ENCODE measurements at places on chromosomes 11 and 22.

DNA sequence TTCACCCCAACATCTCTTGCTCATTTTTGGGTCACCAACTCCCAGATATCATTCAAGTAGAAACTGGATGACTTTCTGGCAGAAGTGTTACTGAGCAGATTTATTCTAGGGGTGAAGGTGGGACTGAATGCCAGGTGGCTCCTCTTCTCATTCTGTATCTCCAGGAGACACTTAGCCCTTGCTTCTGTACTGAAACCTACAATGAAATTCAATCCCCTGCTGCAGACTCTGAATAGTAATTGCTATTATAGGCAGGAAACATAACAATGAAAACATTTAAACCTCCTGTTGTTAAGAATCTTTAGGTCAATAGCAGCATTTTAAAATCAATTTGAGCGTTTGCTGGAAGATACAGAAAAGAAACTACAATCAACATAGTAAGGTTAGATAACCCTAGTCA lies 879.4 kb upstream of the TENM4 start:
- DNase-seq, result no peak

DNA sequence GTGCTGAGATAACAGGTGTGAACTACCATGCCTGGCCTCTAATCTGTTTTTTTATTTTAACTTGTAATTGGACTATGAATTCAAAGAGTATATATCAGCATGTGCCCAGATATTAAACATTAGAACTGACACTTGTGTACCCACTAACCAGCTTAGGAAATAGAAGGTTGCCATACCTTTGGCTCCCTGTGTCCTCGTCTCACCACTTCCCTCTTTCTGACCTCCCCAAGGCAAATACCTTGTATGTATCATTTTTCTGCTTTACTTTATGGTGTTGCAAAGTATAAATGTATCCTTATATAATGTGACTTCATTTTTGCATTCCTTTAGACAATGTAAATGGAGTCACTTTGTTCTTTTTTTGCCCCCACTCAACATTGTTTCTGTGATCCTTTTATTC lies 9.1 kb downstream of the PPP6R3 start:
- DNase-seq, result no peak

- peak; percentile 91 for DNase-seq
Observed at GRCh38 chr11:77047007-77047927, 13.1 kb downstream of the B3GNT6 start.

- DNase-seq, result peak; percentile 45
Observed at GRCh38 chr11:56659755-56660154, 3.7 kb upstream of the OR5AR1 start.

DNA sequence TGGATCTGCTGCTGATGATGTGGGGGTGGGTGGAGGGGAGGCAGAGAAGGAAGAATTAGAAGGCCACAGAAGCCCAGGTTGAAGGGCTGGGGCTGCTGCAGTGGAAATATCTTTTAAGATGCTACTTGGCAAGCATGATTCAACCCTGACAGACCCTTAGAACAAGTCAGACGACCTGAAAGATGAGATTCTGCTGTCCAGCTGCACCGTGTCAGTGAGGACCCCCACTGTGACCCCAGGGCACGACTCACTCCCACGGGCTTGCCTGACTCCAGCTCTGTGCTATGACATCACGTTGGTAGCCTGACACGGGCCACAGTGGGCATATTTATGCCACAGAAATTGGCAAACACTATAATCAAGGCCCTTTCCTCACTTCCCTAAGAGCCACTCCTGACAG lies 36.0 kb downstream of the LRFN4 start:
- no peak for DNase-seq

Measured in iPS DF 6.9 (cell line).